ENCODE measurements at places on chromosomes 11 and 22. TPM values are rescaled to one million over a fixed set of nuclear protein-coding genes. Genes with fewer than 3 reads are reported as not detected.

GRCh38 chr22:20181194-20181883 is 30.5 kb upstream of the CCDC188 start:
- H3K4me1 ChIP-seq = no peaks in the 10 kb centered on the region
- no peaks in the 10 kb centered on the region for H3K27me3 ChIP-seq
- DNase-seq = no peak
- no peak overlapping the region for H3K4me3 ChIP-seq
- H3K36me3 ChIP-seq = no peaks in the 10 kb centered on the region

Gene DGCR6
- 2.4 TPM for total RNA-seq

Gene PIH1D2
- total RNA-seq = 0.85 TPM

- no peaks in the 10 kb centered on the region for H3K36me3 ChIP-seq
- DNase-seq = peak; percentile 45
- H3K4me3 ChIP-seq = peak overlapping the region; percentile 87
- H3K27me3 ChIP-seq = peaks cover 16% of the 10 kb centered on the region
- peaks cover 23% of the 10 kb centered on the region for H3K4me1 ChIP-seq
Measured at GRCh38 chr11:73140213-73141030, 1.7 kb downstream of the FCHSD2 start.

Gene KCTD14
- total RNA-seq = 15.7 TPM

DNA sequence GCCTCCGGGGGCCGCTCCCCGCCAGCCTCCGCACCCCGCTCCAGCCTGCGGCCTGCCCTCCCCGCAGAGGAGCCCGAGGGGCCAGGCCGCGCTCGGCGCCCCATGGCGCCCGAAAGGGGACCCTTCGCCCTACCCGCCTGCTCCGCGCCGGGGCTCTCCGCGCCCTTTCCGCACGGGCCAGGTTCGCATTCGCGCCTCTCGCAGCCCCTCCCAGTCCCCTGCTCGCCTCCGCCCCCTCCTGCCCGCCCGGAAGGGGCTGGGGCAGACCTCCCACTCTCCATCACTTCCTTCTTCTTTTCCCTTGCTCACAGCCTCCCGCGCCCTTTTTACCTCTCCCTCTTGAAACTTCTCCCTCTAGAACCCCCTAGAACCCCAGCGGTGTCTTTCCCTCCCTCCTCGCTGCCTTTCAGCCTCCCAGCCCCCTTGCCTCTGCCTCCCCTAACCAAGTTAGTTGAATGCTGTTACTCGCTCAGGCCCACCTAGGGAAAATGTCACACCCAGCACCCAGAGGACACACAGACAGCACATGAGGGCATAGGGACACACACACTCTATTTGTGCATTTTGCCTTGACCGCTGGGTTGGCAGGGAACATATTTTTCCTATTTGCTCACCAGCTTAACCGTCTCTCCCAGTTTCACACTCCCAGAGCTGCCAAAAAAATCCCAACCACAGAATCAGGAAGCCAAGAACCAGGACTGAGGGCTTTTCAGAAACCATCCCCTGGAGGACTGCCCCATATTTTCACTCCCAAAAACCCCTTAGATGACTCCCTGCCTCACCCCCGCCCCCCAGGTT is at the start of gene SLC43A3:
Gene SLC43A3 (minus strand): TSS at position 193 of the 798 bp plus-strand sequence. CDS start 949 bp downstream, outside the sequence.
- H3K4me1 ChIP-seq = peaks cover 29% of the 10 kb centered on the region
- peaks cover 15% of the 10 kb centered on the region for H3K36me3 ChIP-seq
- DNase-seq = peak; percentile 73
- H3K4me3 ChIP-seq = peak within 1 kb of the TSS; percentile 72

GRCh38 chr11:23103416-23103815 is 243.1 kb upstream of the CCDC179 start:
- H3K27ac ChIP-seq = no peak overlapping the region
- H3K4me1 ChIP-seq = peaks cover 4% of the 10 kb centered on the region
- no peak for DNase-seq
- no peak overlapping the region for H3K4me3 ChIP-seq
- H3K36me3 ChIP-seq = no peaks in the 10 kb centered on the region

Gene ESAM
- total RNA-seq = 0.44 TPM

DNA sequence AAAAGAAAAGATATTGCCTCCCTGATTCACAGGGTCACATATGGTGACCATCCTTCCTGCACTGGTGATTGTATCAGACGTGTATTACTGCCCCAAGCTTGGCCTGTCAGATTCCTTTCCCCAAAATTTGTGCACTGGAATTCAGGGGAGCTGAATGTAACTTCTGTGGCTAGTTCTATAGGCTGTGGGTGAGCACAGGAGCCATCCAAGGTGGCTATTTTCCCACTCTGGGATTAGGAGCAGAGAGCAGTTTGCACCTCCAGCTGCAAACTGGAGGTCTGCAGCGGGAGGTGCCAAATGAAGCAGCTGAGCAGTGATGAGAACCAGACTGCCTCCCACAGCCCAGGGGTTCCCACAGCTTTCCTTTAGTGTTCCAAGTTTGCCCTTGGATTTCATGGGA is 124.2 kb upstream of the PITPNB start:
- no peak overlapping the region for H3K27ac ChIP-seq
- H3K27me3 ChIP-seq = no peaks in the 10 kb centered on the region
- DNase-seq = no peak
- no peaks in the 10 kb centered on the region for H3K4me1 ChIP-seq
- no peak overlapping the region for H3K4me3 ChIP-seq
- no peaks in the 10 kb centered on the region for H3K36me3 ChIP-seq

DNA sequence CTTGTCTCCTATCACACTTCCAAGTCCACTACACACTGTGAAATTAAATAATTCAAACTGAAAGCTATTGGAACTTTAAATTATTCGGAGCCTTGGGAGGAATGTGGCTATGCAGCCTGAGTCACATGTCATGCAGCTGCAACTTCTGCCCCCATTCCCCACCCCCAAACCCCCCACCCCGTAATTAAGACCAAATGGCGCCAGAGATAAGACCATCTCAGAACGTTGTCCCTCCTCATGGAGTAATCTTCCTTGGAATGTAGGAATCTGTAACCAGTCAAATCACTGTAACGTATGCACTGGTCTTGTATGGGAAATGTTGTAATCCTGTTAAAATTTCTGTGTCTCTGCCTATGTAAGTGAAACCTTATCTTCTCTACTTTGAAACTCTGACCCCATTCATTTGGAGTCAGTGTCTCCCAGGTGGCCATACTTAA is 37.0 kb downstream of the GAB2 start:
- no peak overlapping the region for H3K4me3 ChIP-seq
- peaks cover 21% of the 10 kb centered on the region for H3K4me1 ChIP-seq
- H3K27ac ChIP-seq = no peak overlapping the region
- H3K27me3 ChIP-seq = peaks cover 3% of the 10 kb centered on the region
- no peak for DNase-seq

DNA sequence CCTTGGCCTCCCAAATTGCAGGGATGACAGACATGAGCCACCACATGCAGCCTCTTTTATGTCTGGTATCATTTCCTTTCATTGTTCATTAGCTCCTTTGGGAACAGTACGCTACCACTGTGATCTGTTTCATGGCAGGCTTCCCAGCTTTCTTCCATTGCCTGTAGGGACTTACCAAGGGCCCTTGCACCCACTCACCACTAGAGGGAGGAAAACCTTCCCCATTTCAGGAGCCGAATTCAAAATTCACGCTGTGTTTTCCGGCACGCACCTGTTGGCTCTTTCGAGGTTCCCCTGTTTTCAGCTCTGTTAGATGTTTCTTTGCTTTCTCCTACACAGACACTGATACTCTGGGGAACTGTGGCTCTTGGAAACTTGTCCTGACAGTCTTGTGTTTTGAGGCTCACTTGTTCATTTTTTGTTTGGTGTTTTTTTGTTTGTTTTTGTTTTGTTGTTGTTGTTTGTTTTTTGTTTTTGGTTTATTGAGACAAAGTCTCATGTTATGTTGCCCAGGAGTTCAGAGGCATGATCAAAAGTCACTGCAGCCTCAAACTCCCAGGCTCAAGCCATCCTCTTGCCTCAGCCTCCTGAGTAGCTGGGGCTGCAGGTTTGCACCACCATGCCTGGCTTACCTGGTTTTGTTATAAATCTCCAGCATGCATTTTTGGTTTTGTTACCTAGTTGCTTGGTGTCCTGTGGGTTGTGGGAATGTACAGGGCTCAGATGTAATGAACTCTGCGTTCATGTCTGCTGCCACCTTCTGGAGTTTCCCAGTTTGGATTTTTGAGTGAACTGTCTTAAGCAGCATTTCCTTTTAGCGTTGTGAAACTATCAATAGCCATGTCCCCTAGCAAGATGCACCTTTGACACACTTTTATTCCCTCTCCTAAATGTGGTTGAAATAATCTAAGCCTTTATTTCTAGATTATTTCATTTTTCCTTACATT is 2.3 kb downstream of the KRTAP5-11 start:
- no peak overlapping the region for H3K4me3 ChIP-seq
- peak; percentile 63 for DNase-seq
- H3K27me3 ChIP-seq = peaks cover 23% of the 10 kb centered on the region
- peaks cover 32% of the 10 kb centered on the region for H3K4me1 ChIP-seq
- no peaks in the 10 kb centered on the region for H3K36me3 ChIP-seq

Gene BTG4
- total RNA-seq = not detected

Gene MRPL49
- total RNA-seq = 51.3 TPM

DNA sequence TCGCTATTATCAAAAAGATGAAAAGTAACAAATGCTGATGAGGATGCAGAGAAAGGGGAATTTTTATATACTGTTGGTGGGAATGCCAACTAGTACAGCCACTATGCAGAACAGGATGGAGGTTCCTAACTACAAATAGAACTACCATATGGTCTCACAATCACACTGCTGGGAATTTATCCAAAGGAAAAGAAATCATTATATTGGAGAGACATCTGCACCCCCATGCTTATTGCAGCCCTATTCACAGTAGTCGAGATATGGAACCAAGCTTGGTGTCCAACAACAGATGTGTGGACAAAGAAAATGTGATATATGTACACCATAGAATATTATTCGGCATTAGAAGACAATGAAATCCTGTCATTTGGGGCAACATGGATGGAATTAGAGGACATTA is 19.6 kb upstream of the POU2AF2 start:
- no peak overlapping the region for H3K27ac ChIP-seq
- H3K4me3 ChIP-seq = no peak overlapping the region
- H3K4me1 ChIP-seq = peaks cover 4% of the 10 kb centered on the region
- DNase-seq = no peak
- H3K36me3 ChIP-seq = no peaks in the 10 kb centered on the region

Gene ROM1
- total RNA-seq = 0.94 TPM

Gene RRP7A
- total RNA-seq = 72.9 TPM

DNA sequence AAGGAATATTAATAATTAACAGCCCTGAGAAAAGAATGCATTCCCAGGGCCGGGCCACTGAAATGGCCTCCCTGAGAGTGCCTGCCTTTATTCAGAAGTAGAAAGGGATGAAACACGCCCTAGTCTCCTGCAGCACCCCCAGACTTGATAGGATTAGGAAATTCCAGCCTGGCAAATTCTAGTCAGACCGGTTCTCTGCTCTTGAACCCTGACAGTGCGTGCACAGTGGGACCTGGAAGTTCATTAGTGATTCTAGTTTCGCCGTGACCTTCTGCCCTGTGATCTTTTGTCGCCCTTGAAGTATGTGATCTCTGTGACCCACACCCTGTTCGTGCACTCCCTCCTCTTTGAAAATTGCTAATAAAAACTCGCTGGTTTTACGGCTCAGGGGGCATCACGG is 2.1 kb upstream of the GSTP1 start:
- peak overlapping the region; percentile 98 for H3K27ac ChIP-seq
- peak overlapping the region; percentile 64 for H3K4me3 ChIP-seq
- DNase-seq = peak; percentile 35

- H3K27ac ChIP-seq = no peak overlapping the region
- H3K27me3 ChIP-seq = no peaks in the 10 kb centered on the region
- H3K4me3 ChIP-seq = no peak overlapping the region
- no peak for DNase-seq
- H3K36me3 ChIP-seq = no peaks in the 10 kb centered on the region
- peaks cover 22% of the 10 kb centered on the region for H3K4me1 ChIP-seq
Measured at GRCh38 chr11:9887472-9887871, 223.6 kb downstream of the SWAP70 start.

DNA sequence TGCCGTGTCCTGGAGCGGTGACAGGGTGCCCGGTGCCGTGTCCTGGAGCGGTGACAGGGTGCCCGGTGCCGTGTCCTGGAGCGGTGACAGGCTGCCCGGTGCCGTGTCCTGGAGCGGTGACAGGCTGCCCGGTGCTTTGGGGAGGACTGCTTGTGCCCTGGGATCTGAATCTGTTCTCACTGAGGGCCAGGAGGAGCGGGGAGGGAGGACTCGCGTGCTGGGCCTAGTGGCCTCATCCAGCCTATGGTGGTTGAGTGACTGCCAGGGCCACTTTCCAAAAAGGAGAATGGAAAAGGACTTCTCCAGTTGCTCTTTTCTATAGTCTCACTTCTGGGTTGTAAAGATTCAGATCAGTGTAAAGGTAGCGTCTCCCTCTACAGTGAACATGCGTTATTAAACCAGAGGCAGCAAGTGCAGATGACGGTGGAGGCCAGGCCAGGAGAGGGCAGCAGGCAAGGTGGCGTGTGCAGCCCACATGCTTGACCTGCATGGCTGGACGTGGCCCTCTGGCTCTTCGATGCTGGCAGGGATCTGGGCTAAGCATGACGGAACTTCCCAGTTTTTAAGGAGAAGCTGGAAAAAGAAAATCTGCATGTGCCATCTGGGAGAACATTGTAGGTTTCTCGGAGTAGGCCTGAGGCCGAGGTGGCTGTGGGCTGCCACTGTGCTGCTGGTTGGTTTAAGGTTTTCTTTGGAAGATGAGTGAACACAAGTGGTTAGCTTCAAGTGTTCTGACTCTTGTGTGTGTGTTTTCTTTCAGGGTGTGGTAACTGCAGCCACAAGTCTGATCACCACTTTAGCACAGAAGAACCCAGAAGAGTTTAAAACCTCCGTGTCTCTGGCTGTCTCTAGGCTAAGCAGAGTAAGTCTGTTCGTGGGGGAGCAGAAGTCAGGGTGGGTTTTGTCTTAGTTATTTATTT is 55.0 kb downstream of the AP2A2 start:
- peaks cover 36% of the 10 kb centered on the region for H3K36me3 ChIP-seq
- no peak for DNase-seq
- peaks cover 8% of the 10 kb centered on the region for H3K4me1 ChIP-seq
- no peaks in the 10 kb centered on the region for H3K27me3 ChIP-seq

DNA sequence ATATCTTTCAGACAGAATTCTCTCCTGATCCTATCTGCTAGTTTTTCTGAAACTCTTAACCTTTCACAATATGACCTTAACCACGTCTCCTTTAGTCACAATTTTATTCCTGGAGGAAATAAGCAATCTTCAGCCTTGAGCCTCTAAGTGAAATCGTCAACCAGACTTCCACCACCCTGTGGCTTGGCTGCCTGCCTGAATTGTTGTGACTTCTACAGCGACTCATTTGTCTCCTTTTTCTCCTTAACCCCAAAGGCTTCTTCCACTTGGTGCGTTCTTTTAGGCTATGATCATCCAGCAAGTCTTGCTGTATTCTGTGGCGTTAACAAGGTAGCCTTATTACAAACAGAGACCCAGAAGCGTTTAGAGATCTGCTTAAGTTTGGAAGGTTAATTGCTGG is 535.1 kb upstream of the ARHGAP42 start:
- DNase-seq = no peak
- H3K27ac ChIP-seq = peak overlapping the region; percentile 40
- peaks cover 10% of the 10 kb centered on the region for H3K4me1 ChIP-seq

- no peak for DNase-seq
- H3K4me3 ChIP-seq = peak overlapping the region; percentile 91
- no peaks in the 10 kb centered on the region for H3K27me3 ChIP-seq
- H3K36me3 ChIP-seq = peaks cover 12% of the 10 kb centered on the region
- peak overlapping the region; percentile 88 for H3K27ac ChIP-seq
Measured at GRCh38 chr11:9386901-9387300, 2.4 kb downstream of the IPO7 start.
